ENCODE measurements at places on chromosomes 5 and 9.

DNA sequence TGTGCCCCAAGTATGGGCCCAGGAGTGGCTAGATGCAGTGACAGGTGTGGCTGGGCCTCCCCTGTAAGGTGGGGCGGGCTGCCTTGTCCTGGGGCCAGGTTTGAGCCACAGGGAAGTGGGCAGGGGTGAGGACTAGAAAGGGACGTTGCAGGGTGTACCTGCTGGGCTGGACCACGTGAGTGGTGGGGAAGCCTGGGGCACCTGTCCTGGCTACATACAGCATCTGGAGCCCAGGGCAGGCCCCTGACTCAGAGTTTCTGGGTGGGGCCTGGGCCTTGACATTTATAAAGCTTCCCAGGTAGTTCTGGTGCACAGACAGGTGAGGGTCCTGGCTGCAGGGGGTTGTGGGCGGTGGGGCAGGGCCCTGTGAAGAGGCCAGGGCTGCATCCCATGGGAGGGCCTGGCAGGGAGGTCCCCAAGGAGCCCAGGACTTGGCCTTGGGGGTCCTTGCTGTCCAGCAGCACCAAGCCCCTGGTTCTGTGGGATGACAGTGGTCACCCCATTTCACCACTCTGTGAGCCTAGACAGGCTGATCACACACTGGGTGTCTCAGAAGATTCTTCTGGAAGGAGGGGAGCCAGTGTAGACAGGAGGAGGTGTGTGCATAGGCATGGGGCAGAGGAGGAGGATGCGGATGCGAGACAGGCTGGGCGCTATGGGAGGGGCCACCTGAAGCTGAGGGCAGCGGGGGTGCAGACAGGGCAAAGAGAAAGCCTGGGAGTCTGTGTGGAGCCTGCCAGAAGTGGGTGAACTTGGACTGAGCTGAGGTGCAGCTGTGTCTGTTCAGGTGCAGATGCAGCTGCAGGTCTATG, 94.0 kb downstream of the PHF2 start:
- DNase-seq: no peak

- no peak for DNase-seq
Measured at GRCh38 chr5:10266137-10266536, 16.1 kb downstream of the CCT5 start.

- no peak for DNase-seq
Measured at GRCh38 chr5:88967633-88968585, 84.9 kb upstream of the MEF2C start.

DNA sequence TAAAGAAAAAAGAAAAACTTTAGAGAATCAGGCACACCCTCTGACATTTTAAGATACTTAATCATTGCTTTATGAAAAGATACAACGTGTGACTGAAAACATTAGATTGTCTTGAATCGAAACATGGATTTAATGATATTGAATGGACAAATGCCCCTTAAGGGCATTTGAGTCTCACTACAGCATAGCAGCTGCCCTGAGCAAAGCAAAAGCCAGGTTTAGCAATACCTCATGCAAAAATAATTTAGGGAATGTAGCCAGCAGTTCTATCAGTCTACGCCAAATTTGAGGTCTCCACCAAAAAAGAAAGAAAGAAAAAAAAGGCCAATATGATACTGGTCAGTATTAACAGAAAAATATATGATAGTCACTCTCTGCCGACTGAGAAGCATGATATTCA, 56.6 kb upstream of the LMNB1 start:
- no peak for DNase-seq

DNA sequence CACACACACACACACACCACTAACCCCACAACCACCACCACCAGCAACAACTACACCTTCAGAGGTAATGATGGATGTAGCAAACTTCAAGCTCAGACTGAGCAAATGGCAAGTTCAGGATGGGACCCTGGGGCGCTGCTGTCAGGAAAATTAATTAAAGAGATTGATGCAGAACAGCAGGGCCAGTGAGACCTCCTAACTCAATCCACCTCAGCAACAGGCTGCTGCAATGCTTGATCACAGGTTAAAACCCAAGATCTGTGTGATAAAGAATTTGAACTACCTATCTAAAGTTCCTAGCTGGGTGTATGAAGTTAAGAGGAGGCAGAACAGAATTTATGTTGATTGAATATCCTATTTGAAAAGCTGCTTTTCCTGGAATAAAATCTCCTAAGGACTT, 140.3 kb upstream of the FER start:
- DNase-seq: no peak

DNA sequence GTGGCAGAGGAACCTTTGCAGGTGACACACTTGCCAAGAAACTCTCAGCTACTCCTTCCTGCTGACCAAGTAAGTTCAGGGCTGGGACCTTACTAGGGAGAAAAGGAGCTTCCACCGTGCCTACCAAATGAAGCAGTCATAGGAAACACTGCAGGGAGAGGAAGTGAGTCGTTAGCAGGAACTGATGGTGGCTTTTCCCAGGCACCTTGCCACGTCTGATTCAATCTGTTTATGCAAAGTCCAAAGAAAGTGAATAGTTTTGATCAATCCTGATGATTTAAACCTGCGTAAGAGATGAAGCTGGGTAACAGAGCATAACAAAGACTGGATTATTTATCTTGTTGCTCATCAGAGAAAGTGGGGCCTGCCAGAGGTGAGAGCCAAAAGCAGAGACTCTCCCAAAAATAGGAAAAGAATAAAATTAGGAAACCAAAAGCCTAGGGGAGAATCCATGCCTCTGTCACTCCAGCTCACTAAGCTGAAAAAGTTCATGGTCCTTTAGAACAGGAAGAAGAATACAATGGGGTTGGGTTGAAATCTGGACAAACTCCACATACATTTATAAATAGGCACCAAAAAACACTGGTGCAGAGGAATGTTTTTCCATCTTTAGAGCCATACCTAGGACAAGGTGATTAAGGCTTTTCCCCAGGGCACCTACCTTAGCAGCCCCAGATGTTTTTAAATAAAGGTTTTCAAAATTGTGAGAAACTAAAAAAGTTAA, 9.3 kb upstream of the PFDN1 start:
- DNase-seq: no peak

DNA sequence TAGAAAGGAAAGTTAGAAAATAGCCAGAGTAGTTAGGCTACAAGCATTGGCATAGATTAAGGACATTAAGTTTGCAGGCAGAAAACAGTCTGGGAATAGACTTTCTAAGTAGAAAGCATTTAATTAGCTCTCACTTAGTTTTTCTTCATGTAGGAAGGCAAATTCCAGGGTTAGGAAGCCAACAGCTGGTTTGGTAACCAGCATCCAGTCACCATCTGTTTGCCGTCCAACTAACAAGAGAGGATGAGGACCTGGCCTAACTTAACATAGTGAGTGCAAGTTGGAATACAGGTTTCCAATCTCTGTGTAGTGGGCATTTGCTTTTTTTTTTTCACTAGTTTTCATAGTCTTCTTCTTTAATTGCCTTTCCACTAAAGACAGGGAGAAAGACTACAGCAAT, 121.7 kb upstream of the NR3C1 start:
- DNase-seq: no peak

DNA sequence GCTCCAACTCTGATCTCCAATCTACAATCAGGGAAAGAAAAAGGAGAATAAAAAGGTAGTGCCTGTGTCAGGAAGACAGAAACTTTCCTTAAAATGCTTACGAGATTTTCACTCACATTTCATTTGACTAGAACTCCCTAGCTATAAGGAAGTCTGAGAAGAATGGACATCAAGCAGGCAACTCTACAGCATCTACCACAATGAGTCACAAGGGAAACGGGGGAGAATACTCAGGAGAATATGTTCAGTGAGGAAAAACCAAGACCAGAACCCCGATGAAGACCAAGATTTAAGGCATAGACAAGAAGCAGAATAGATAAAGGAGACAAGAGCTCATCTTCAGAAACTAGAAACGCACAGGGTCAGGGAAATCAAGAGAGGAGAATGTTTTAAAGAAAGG, 9.0 kb upstream of the SETD9 start:
- no peak for DNase-seq

GRCh38 chr5:124206540-124206939, 539.9 kb downstream of the ZNF608 start:
- DNase-seq: no peak

DNA sequence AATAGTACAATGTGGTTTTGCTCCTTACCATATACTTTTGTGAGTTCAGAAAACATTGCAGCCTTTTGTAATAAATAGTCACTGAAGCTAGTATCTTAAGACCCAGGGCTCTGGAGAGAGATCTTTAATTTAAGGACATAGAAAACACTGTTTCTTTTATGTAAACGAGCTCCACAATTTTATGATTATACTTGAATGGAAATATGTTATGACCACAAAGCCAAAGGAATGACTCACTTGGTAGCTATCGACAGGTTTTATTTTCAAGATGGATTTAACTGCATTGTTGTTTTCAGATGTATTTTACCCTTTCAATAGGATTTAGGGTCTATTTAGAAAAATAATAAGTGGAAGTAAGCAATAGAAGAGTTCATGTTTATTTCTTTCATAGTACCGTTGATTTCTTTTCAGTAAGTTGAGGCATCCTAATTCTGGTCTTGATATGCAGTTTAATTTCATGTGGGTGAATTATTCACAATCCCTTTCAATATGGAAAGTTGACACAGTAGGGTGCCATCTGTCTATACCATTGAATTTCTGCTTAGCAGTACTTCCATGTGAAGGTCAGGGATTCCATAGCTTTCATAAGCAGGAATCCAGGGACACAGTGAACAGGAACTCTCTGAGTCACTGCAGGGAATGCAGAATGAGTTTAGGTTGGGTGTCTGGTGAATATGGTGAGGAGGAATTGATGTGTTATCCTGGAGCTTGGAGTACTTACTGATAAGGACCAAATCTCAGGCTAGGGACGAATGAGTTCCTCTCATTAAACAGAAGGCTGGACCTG, 157.6 kb downstream of the CD180 start:
- DNase-seq: no peak

- peak; percentile 43 for DNase-seq
Measured at GRCh38 chr5:35815089-35815936, 41.4 kb upstream of the IL7R start.

DNA sequence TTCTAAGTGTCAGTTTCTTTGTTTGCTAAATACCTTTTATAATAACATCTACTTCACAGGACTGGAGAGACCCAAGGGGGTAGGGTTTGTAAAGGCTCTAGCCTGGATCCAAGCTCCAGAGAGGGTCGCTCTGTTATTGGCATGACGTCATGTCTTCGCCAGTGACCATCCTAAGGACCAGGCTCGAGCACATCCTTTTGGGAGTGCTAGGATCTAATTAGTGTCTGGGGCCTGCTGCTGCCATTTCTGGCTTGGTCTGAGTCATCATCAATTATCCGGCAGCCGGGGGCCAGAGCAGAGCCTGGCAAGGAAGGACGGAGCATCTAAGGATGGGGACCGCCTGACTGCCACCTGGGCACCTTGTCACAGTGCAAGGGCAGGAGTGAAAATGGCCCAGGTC, 153.0 kb downstream of the NSG2 start:
- DNase-seq: no peak

DNA sequence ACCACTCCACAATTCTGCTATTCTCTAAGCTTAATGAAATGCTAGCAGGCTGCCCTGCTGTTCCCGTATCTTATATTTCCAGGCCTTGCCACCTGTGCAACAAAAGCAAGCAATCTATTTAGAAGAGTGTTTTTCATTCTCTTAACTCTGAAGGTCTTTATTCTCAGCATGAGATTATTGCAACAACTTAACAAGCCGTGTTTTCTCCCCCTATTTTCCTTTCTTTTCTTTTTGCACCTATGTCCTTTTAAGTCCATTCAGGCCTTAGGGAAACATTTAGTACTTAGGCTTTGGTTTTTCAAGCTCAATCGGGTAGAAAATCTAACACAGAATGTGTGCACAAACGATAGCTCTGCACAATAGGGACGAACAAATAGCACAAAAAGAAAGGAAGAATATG, 89.6 kb upstream of the DMRTA1 start:
- peak; percentile 11 for DNase-seq

- DNase-seq: no peak
Measured at GRCh38 chr9:135326633-135327152, 152.9 kb upstream of the PPP1R26 start.

DNA sequence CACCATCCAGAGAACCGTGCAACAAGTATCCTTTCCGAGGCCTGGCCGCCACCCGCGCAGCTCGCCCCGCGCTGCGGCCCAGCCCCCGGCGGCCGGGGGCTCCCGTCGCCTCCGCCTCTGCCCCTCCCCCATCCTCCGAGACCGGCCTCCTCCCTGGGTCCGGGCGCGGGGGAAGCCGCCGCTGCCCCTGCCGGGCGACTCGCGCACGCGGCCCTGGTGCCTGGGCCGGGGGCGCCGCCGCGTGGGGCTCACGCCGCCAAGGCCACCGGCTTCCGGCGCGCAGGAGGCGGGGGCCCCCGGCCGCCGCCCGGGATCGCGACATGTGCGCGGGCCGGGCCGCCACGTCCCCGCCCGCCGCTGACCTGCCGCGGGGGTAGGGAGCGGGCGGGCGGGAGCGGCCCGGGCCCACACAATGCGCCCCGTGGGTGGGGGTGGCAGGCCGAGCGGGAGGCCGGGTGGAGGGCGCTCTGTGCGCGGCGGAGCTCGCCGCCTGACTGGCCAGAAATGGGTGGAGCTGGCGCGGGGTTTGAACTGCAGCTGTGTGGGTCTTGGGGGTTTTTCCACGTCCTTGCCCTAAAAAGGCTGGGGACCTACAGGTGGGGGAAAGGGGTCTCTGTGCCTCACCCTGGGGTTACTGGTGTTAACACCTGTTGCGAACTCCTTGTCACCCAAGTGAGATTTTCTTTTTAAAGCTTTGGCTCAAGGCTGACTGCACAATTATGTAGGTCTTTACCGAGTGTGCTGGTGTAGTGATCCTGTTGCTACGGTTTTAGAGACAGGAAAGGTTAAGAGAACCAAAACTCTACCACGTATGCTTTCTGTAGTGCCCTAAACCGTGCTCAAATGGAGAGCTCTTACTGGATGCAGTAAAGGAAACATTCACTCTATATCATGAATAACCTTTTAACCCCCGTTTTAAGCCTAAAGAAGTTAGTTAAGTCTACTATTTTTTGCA, 32.3 kb downstream of the TNPO1 start:
- DNase-seq: peak; percentile 76

GRCh38 chr5:1413211-1413610, 32.0 kb downstream of the SLC6A3 start:
- DNase-seq: no peak

- no peak for DNase-seq
Measured at GRCh38 chr5:81949462-81949861, 22.4 kb upstream of the ATG10 start.

GRCh38 chr9:109640580-109641371, 139.2 kb upstream of the PALM2AKAP2 start:
- DNase-seq: peak; percentile 77

All from iPS-NIHi11 (cell line).